ENCODE measurements at places on chromosomes 12 and 14. TPM values are rescaled to one million over a fixed set of nuclear protein-coding genes. Genes with fewer than 3 reads are reported as not detected.

DNA sequence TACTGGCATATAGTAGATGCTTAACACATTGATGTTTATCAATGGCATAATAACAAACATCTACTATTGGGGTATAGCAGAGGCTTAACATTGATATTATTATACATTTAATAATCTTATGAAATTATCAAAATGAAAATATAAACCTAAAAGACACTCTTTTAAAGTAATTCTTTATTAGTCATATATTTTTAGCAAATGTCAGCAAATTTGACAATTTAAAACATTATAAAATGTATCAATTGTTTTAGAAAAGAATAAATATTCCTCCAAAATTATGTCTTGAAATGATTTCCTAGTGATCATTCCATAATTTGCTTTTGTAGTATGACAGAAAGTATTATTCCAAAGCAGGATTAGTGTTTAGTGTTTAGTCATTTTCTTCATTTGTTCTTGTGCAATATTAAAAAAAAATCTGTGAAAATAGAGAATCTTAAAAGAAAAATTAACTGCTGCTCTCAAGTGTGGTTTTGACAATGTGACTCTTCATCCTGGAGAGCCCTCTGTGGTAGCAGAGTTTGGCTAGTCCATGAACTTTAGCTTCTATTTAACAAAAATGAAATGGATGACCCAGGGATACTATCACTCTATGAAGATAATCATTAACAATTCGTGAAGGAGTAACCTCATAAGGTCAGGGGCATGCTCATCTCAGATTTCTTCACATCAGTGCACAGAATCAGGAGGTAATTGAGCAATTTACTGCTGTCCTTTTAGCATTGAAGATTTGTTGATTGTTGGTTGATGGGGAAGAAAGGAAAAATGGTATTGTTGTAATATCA lies 1018.5 kb downstream of the LRFN5 start:
- DNase-seq = no peak

OTUB2 gene
- total RNA-seq = 0.56 TPM

- no peak for DNase-seq
Measured at GRCh38 chr12:116196752-116197718, 80.5 kb downstream of the MED13L start.

DNA sequence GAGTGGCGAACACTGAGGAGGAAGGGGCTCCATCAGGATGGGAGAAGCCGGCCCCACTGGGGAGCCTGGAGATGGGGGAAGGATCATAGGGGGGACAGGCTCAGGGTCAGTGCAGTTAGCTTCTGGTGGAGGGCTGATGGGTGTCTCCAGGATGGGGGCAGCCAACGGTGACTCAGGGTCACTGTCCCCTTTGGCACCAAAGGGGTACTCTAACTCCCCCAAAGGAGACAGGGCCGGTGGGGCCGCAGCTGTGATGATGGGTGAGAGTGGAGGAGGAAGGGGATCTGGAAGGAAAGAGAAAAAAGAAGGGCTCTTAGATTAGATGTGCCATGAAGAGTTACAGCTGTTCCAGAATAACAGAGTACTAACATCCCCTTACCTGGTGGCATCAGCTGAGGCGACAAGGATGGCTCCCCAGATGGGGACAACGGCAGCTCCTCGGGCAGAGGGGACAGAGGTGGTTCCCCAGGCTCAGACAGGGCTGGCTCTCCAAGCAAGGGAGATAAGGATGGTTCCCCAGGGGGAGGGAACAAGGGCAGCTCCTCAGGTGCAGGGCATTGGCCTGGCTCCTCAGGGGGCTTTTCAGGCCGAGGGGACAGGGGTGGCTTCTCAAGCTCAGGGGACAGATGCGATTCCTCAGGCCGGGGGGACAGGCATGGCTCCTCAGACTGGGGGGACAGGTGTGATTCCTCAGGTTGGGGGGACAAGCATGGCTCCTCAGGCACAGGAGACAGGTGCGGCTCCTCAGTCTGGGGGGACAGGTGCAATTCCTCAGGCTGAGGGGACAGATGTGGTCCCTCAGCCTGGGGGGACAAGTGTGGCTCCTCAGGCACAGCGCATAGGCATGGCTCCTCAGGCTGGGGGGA lies 9.9 kb downstream of the KMT2D start:
- DNase-seq = no peak

- no peak for DNase-seq
Measured at GRCh38 chr12:89427508-89428156, 75.3 kb upstream of the DUSP6 start.

- no peak for DNase-seq
Measured at GRCh38 chr14:72755766-72756165, 138.1 kb downstream of the DPF3 start.

CACNA2D4 gene
- 1.7 TPM for total RNA-seq

- no peak for DNase-seq
Measured at GRCh38 chr12:123967121-123967586, 5.5 kb downstream of the CCDC92 start.

- no peak for DNase-seq
Measured at GRCh38 chr12:118870551-118870950, 110.8 kb upstream of the SRRM4 start.

CS gene
- total RNA-seq = 526 TPM

DNA sequence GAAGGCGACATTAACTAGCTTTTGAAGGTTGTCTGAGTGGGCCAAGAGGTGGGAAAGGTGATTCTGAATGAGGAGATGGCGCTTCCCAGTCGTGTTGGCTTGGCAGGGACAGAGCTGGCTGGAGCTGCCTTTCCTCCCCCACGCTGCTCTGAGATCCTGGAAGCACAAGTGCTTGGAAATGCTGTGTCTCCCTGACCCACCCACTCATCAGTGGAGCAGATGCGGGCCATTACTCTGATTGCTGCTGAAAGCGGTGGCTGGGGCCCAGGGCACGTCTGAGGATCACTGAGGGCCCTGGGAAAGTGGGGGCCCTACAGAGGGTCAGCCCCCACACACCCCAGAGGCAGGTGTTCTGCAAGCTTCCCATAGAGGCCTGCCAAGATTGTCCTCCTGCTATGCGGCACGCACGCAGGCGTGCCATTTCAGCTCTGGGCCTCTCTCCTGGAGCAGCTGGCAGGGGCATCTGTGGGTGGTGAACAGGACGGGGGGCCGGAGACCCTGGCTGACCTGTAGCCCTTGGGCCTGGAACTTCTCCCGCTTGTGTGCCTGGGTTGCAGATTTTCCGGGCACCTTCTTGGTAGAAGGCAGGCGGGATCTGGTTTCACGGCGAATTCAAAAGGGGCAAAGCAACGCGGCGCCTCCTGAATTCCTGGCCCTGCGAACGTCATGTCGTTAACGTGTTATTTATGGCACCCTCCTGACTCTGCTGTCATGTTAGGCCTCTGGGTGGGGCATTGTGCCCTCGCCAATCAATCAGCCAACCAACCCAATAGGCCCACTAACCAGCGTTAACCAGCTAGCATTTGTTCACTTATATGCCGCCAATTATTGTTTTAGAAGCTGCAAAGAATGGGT lies 133.8 kb upstream of the TBX3 start:
- DNase-seq = no peak

DNA sequence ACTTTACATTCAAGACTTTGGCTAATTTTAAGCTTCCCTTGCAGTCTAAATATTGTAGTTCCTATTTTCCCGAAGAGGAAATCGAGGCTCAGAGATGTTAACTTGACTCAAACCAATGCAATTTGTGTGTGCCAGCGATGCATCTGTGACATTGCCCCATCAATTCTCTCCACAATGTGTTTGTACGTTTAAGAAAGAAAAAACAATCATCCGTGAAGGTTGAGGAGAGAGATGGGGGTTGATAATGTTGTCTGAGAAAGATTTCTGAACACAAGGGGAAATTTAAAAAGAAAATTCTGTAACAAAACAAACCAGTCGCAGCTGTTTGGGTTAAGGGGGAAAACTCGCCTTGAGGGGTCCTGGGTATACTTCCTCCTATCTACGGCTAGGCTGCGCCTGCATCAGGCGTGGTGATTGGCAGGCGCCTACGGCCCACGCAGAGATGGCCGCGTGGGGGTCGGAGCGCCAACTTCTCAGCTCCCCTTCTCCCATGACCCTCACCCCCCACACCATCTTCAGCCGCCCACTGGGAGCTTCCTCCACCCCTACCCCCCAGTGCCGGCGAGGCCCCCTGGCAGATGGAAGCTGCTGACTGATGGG lies 12.3 kb downstream of the SIX1 start:
- no peak for DNase-seq

- no peak for DNase-seq
Measured at GRCh38 chr12:470133-470532, 10.4 kb downstream of the B4GALNT3 start.

DNA sequence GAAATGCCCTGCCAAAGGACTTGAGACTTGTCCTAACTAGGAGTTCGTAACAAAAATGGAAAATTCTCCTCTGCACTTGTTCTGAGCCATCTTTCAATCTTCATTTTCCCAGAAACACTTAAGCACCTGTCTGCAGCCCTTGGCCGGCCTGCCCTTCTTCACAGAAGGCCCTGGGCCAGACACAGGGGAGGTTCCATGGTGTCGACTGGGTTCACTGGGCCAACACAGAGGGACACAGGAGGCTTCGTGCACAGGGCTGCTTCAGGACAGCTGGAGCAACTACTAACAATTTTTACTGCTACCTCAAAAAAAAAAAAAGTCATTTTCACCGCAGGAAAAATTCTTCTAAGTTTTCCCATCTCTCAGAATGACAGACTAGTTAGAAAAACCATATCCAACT lies 19.6 kb downstream of the NID2 start:
- DNase-seq = no peak

PAH gene
- total RNA-seq = not detected

DNA sequence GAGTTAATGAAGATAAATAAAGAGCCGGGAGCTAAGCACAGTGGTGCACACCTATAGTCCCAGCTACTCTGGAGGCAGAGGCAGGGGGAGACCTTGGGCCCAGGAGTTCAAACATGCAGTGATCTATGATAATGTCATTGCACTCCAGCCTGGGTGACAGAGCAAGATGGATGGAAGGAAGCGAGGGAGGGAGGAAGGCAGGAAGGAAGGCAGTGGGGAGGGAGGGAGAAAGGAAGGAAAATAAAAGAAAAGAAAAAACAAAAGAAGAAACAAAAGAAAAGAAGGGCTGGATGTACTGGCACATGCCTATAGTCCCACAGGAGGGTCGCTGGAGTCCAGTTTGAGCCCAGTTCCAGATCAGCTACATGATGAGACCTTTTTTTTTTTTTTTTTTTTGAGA lies 19.0 kb upstream of the SP7 start:
- no peak for DNase-seq

DNA sequence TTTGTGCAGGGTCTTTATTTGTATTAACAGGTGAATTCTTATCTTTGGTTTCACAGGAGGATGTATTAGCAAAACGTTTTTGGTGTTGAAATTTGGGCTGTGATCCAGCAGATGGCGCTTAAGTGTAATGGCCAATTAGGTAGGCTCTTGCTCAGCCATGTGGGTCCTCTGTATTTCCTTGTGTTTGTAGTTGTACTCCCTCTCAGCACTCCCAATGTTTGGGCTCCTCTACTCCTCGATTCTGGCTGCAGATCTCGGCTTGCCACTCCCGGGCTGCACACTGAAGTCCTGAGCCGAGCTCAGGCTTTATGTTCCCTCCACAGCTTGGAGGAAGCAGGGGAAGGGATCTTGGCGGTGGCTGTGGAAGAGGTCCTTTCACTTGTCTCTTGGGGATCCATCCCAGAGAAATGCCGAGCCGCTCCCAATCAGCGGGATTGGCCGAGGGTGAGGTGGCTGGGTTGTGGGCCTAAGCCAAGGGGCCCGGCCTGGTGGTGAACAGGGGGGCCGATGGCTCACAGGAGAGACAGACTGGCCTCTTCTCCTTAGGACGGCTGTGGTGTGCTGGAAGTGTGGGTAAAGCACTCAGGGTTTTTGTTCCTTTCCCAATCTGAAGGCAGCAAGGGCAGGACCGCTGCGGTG lies 133.7 kb downstream of the AEBP2 start:
- no peak for DNase-seq

DNA sequence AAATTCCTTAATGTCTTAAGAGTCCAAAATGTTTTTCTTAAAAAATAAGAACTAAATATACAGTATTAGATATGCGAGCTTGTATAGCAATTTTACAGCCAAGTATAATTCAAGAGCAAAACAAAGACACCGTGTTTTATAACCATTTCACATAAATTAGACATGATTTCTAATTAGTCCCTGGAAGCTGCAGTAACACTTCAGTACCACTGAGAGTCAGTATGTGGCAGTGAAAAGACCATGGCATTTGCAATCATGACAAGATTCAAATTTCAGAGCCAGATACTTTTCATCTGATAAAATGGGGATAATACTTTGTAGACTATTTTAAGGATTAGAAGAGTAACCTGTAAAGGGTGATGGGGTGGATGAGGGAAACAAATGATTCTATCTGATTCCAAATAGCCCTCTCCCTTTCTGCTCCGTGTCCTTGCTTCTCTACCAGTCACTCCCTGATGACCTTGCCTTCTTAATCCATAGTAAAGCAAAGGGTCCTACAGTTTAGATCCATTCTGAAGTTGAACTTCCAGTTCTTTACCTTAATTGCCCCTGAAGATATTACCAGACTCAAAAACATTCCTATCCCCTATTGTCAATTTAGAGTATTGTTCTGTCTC lies 145.4 kb upstream of the ABCD2 start:
- no peak for DNase-seq

GRCh38 chr12:107734139-107734538 lies 26.8 kb downstream of the PRDM4 start:
- no peak for DNase-seq

GRCh38 chr14:30748343-30748742 lies 126.0 kb upstream of the COCH start:
- DNase-seq = no peak

GRCh38 chr12:113169697-113170096 lies 15.6 kb downstream of the DDX54 start:
- DNase-seq = no peak

LRRC9 gene
- total RNA-seq = 1.2 TPM

- no peak for DNase-seq
Measured at GRCh38 chr14:71311061-71311460, 403.8 kb downstream of the PCNX1 start.

GRCh38 chr14:96279564-96279963 lies 23.6 kb downstream of the BDKRB1 start:
- no peak for DNase-seq

GRCh38 chr12:46472893-46473633 lies 100.5 kb upstream of the SLC38A2 start:
- no peak for DNase-seq

DNA sequence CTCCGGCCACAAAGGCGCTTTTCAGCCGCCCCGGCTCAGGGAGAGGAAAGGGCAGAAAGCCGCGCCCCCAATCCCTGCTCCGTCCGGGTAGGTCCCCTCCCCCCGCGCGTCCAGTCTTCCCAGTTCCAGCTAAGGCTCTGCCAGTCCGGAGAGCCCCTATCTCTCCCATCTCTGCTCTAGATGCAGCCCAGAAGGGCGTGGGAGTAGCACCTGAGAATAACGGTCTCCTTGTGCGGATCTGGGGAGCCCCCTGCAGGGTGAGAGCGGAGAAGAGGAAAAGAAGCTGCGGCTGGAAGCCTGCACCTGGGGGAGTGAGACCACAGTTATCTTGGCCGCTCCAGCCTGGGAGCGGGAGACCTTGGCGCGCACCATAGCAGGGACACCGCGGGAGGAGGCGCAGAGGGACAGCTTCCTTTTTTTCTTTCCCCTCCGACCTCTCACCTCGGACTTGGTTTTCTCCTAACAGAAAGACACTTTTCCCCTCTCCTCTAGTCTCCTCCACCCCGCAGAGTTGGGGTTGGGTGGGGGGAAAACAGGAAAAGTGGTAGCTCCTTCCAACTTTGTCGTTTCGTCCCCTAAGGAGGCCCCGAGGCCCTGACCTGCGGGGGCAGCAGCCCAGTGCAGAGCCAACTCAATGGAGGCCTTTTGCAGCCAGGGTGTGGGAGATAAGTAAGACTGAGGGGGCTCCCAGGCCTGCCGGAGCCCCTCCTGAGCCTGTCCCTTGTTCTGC lies 2.4 kb downstream of the DHH start:
- peak; percentile 67 for DNase-seq
